ENCODE measurements at places on chromosomes 2 and 18.
A peak's percentile ranks its signal among the peaks of the same experiment; 100 is the strongest.

DNA sequence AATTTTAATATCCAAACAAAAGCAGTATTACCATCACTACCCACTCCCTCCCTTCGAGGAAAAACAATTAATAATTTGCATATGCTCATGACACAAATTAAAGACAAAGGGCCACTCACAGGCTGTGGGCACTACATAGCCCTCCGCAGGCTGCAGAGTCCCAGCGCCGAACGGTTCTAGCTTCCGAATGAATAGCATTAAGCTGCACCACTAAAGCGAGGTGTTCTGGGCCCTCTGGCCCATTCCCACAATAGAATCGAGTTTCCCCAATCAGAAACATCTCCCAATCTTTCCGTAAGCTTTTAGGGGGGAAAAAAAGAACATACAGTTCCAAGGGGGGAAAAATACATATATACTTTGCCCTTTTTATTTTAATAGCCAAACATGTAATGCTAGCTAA, 14.5 kb upstream of the SIX3 start:
- peaks cover 83% of the 10 kb centered on the region for H3K27me3 ChIP-seq
- peaks cover 8% of the 10 kb centered on the region for H3K4me1 ChIP-seq
- H3K4me3 ChIP-seq: no peak overlapping the region

- no peaks in the 10 kb centered on the region for H3K36me3 ChIP-seq
- no peaks in the 10 kb centered on the region for H3K27me3 ChIP-seq
- H3K27ac ChIP-seq: no peak overlapping the region
Observed at GRCh38 chr2:4134551-4135550, 431.5 kb downstream of the DCDC2C start.

DNA sequence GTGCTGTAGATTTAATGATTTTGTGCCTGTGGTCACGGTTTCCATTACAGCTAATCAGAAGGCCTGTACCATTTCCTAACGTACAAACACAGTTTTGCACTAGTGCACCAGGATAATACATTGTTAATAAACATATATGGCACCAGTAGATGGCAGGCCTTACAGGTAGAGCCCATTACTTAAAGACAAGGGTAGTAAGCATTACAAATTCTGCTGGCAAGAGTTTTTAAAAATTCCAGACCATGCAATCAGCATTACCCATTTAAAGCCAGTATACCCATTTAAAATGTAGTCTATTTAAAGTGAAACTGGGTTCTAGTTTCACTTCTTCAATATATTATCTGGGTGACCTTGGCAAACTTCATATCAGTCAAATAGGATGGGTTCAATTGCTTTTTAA, 224.2 kb downstream of the NUP35 start:
- no peaks in the 10 kb centered on the region for H3K36me3 ChIP-seq
- no peaks in the 10 kb centered on the region for H3K4me1 ChIP-seq
- DNase-seq: no peak
- H3K27ac ChIP-seq: no peak overlapping the region

- H3K4me1 ChIP-seq: no peaks in the 10 kb centered on the region
- H3K36me3 ChIP-seq: no peaks in the 10 kb centered on the region
- no peak overlapping the region for H3K4me3 ChIP-seq
- no peak for DNase-seq
- H3K27me3 ChIP-seq: no peaks in the 10 kb centered on the region
- H3K27ac ChIP-seq: no peak overlapping the region
Observed at GRCh38 chr2:69214898-69215297, 172.1 kb downstream of the GFPT1 start.

- H3K27ac ChIP-seq: no peak overlapping the region
- H3K4me3 ChIP-seq: no peak overlapping the region
- peaks cover 47% of the 10 kb centered on the region for H3K27me3 ChIP-seq
- H3K4me1 ChIP-seq: peaks cover 1% of the 10 kb centered on the region
- no peaks in the 10 kb centered on the region for H3K36me3 ChIP-seq
Observed at GRCh38 chr2:29920631-29921559, 491 bp downstream of the ALK start.

DNA sequence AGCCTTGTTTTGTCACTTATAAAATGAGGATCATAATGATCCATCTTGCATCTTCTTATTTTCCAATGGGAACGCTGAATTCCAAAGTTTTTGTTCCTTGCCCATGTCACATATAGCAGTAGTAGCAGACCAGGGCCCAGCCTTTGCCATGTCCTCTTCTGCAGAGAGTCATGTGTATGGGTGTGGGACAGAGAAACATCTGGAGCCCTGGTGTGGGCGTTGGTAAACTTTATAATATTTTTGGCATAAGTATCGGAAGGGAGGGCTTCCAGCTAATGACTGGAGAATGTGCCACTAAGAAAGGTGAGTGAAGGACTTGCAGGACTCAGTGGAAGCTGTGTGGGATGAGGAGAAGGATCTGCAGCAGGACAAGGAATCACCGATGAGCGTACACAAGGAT, 157.2 kb downstream of the NCKAP5 start:
- no peak overlapping the region for H3K27ac ChIP-seq
- H3K27me3 ChIP-seq: no peaks in the 10 kb centered on the region
- H3K4me1 ChIP-seq: no peaks in the 10 kb centered on the region
- H3K36me3 ChIP-seq: no peaks in the 10 kb centered on the region

DNA sequence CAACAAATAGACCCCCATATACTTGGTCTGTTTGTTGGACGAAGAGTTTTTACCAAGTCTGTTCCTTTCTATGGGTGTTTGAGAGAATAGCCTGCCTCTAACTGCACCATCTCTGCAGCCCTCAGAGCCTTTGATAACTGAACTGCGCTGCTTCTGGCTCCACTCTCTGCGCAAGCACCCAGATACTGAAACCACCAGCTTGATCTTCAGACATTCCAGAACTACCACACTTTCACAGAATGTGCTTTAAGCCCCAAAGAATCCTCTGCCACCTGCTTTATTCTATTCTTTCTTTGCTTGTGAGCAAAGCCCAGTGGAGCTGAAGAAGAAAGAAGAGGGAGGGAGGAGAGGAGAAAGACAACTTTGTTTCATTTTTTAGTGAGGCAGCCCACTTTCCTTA, 380.7 kb downstream of the BCL11A start:
- DNase-seq: no peak
- no peak overlapping the region for H3K4me3 ChIP-seq
- no peaks in the 10 kb centered on the region for H3K4me1 ChIP-seq
- no peak overlapping the region for H3K27ac ChIP-seq
- no peaks in the 10 kb centered on the region for H3K36me3 ChIP-seq

DNA sequence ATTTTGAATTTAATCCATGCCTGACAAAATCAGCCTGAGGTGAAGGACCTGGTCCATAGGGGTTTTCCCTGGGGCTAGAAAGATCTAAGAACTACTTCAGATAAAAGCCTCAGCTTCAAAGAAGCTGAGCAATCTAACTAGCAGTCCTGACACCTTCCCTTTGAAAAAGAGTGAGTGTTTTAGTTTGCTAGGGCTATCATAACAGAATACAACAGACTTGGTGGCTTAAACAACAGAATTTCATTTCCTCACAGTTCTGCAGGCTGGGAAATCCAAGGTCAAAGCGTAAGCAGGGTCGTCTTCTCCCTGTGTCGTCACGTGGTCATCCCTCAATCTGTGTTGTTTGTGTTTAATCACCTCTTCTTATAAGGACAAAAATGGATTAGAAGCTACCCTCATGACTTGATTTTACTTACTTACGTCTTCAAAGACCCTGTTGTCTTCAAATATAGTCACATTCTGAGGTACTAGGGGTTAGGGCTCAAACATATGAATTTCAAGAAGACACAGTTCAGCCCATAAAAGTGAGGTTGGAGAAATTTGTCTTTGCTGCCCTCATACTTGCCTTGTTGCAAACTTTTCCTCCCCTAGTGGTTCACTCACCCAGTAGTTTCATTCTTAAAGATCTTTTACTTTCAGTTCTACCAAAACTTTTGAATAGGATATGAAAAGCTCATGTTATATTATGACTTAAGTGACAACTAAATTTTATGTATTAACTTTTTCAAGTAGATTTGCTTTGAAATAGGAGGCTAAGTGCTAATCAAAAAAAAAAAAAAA, 673.8 kb downstream of the ARHGAP15 start:
- no peaks in the 10 kb centered on the region for H3K36me3 ChIP-seq
- H3K27ac ChIP-seq: no peak overlapping the region
- no peak overlapping the region for H3K4me3 ChIP-seq
- DNase-seq: no peak
- peaks cover 3% of the 10 kb centered on the region for H3K27me3 ChIP-seq

- H3K4me3 ChIP-seq: no peak overlapping the region
- H3K4me1 ChIP-seq: no peaks in the 10 kb centered on the region
- DNase-seq: no peak
- no peaks in the 10 kb centered on the region for H3K27me3 ChIP-seq
- H3K36me3 ChIP-seq: no peaks in the 10 kb centered on the region
- H3K27ac ChIP-seq: no peak overlapping the region
Observed at GRCh38 chr2:16404551-16405300, 260.9 kb downstream of the CYRIA start.

DNA sequence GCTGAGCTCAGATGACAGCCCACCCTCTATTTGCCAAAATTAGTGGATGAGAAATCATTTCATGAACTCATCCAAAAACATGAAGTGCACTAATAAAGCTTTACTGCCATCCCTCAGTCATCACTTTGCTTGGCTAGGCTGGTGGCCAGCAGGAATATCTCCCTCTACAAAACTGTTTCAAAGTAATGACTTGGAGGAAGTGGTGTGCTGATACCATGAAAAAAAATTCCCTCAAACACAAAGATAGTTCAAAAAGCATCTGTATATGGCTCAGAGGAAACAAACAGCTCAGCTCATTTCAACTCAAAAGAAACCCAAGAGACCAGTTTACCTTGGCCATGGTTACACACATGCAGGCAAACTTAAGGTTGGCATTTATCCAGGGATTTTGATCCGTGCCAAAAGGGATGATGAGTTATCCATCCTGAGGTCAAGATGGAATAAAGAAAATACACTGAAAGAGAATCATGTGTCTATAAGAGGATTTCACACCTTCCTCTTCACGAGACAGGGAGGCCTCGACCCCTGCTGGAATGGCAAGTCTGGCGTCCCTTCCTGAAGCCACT, 18.4 kb upstream of the WIPF1 start:
- peaks cover 30% of the 10 kb centered on the region for H3K36me3 ChIP-seq
- no peaks in the 10 kb centered on the region for H3K27me3 ChIP-seq
- peak overlapping the region; percentile 32 for H3K4me3 ChIP-seq

DNA sequence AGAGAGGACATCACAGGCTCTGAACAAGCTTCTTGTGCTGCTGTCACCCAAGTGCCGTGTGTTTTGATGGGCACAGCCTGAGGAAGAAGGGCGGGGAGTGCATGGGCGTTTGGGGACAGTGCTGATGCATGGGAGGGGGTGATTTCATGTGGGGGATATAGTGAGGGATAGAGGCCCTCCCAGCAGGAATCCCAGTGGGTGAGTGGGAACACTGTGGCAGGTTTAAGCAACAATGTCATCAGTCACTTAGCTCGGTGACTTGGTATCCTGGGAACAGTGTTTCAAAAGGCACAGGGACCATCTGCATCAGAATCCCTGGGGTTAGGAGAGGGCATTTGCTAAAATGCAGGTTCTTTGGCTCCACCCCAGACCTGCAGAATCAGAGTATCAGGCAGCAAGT, 609 bp downstream of the SIGLEC15 start:
- DNase-seq: no peak
- H3K27me3 ChIP-seq: peaks cover 15% of the 10 kb centered on the region
- H3K36me3 ChIP-seq: no peaks in the 10 kb centered on the region
- H3K4me3 ChIP-seq: no peak overlapping the region
- peak overlapping the region; percentile 40 for H3K27ac ChIP-seq

- H3K27ac ChIP-seq: no peak overlapping the region
- no peak overlapping the region for H3K4me3 ChIP-seq
- H3K27me3 ChIP-seq: peaks cover 29% of the 10 kb centered on the region
- no peak for DNase-seq
- H3K36me3 ChIP-seq: peaks cover 3% of the 10 kb centered on the region
Observed at GRCh38 chr2:88554189-88554588, 73.1 kb downstream of the EIF2AK3 start.

DNA sequence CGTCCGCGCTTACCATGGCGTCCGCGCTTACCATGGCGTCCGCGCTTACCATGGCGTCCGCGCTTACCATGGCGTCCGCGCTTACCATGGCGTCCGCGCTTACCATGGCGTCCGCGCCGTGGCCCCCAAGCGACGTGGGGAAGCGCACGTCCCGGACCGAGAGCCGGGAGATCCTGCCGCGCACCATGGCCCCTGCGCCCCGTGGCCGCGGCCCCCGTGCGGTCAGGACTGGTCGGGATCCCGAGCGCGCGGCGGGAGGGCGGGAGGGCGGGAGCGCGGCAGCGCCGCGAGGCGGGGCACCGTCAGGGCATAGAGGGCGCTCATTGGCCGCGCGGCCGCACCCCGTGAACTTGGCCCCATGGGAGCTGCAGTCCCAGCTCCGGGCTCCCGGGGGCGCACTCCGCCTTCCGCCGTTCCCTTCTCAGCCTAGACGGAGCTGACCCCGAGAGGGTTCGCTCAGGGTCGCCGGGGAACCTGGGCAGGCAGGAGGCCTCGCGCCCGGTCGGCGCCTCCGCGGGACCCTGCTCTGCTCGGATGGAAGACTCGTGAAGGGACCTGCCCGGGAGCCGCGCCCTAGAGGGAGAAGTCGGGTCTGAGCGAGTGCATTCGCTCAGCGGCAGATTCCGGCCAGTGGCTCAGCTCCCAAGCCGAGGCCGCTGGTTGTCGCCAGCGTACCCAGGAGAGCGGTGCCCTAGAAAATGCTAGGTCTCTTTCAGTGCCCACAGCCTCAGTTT, at the start of gene ENOSF1:
Gene ENOSF1 (minus strand): TSS at position 230 of the 734 bp plus-strand sequence. CDS start 43 bp downstream, at position 187.
- DNase-seq: peak; percentile 95
- H3K27ac ChIP-seq: peak within 1 kb of the TSS; percentile 85
- H3K4me3 ChIP-seq: peak within 1 kb of the TSS; percentile 88
- peaks cover 12% of the 10 kb centered on the region for H3K36me3 ChIP-seq
- no peaks in the 10 kb centered on the region for H3K27me3 ChIP-seq

DNA sequence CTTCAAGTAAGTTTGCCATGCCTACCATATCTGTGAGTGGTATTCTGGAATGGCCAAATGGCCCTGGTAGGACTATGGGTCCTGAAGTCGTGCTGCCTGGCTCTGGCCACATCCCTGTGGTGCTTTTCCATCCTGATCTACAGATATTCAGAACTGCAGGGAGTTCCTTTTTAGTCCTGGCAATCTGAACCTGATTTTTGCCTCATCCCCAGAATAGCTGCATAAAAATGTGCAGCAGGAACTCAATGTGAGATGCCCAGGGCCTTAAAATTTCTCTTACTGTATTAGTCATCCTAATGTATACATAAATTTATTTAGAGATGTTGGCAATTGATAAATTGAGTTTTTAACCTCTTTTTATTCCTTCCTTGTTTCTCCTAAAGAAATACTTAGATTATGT, 5.3 kb downstream of the SERPINB13 start:
- no peaks in the 10 kb centered on the region for H3K4me1 ChIP-seq
- no peaks in the 10 kb centered on the region for H3K36me3 ChIP-seq
- H3K4me3 ChIP-seq: no peak overlapping the region
- no peak for DNase-seq
- H3K27me3 ChIP-seq: peaks cover 2% of the 10 kb centered on the region
- H3K27ac ChIP-seq: no peak overlapping the region

- H3K36me3 ChIP-seq: no peaks in the 10 kb centered on the region
- H3K4me1 ChIP-seq: peaks cover 1% of the 10 kb centered on the region
- no peak overlapping the region for H3K27ac ChIP-seq
- no peak overlapping the region for H3K4me3 ChIP-seq
- no peaks in the 10 kb centered on the region for H3K27me3 ChIP-seq
Observed at GRCh38 chr18:26425148-26425531, 123.2 kb downstream of the KCTD1 start.

DNA sequence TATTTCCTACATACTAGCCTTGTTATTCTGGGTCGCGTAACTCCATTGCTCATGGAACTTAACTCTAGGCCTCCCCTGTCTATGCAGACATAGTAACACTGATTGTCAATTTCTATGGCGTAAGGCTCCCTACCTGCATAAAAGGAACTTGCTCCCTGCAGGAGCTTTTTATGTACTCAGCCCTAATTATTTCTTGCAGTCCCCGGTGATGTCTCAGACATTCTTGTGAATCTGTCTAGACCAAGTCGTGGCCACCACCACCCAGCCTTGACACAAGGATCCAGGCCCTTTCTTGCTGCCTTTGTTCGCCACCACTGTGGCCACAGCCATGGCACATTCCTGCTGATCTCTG, 189.5 kb upstream of the CTAGE1 start:
- H3K4me1 ChIP-seq: no peaks in the 10 kb centered on the region
- no peaks in the 10 kb centered on the region for H3K36me3 ChIP-seq
